ENCODE measurements at places on chromosomes 5 and 9. TPM values are rescaled to one million over a fixed set of nuclear protein-coding genes. Genes with fewer than 3 reads are reported as not detected.

DNA sequence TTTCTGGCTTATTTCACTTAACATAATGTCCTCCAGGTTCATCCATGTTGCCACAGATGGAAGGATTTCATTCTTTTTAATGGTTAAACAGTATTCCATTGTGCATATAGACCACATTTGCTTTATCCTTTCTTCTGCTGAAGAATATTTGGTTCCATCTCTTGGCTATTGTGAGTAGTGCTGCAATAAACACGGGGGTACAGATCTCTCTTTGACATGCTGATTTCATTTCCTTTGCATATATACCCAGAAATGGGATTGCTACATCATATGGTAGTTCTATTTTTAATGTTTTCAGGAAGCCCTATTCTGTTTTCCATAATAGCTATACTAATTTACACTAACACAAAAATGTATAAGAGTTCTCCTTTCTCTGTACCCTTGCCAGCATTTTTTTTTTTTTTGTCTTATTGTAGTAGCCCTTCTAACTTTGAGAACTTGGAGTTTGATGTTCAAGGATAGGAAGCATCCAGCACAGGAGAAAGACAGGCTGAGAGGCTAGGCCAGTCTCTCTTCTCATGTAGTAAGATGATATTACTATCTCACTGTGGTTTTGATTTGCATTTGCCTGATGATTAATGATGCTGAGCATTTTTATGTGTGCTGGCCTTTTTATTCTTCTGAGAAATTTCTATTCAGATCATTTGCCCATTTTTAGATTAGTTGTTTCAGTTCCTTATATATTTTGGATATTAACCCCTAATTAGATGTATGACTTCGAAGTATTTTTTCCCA, 592.2 kb upstream of the ZNF608 start:
- no peak for DNase-seq

CDH18 gene
- not detected for total RNA-seq

DNA sequence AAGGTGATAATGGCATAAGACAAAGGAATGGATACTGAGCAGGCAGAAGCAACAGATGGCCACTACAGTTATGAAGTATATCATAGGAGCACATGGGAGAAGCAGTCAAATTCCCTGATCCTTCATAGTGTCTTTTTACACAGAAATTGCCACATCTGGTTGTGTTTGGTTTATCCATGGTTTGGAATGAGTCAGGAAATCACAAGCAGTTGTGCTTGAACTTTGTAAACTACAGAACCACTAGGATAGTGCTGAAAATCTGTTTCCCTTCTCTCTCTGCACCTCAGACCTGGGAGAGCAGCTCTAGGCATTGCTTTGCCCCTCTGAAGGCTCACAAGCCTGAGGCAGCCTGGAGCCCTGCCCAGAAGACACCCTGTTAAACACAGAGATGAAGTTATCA, 134.0 kb downstream of the DMRT2 start:
- no peak for DNase-seq

- DNase-seq: no peak
These were observed 316.2 kb downstream of the ARL15 start for GRCh38 chr5:53994148-53994547.

DNA sequence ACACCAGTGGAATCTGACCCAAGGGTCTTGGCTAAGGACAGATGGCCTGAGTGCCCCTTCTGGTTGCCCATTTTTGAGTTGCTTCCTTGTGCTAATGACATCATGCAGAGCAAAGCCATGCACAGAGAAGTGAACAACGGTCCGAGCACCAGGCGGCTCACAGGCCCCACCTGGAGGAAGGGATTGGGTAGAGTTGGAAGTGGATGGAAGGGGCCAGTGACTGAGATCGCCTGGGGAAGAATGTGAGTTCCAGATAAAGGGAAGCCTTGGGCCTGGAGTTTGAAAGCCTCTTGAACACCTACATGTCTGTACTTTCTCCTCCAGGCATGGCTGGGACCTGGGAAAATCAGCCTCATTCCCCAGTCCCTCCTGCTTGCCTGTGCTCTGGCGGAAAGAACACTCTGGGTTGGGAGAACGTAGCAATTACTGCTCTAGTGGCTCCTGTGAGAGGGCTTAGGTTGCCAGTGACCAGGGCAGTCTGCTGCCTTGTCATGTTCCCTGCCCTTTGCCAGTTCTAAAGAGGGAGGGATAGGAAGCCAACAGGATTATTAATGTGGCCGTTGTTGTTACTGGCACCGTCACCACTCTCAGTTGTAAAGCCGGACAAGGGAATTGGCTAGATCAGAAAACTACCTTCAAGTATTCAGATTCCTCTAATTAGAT, 62.5 kb upstream of the PTPN3 start:
- DNase-seq: no peak

DNA sequence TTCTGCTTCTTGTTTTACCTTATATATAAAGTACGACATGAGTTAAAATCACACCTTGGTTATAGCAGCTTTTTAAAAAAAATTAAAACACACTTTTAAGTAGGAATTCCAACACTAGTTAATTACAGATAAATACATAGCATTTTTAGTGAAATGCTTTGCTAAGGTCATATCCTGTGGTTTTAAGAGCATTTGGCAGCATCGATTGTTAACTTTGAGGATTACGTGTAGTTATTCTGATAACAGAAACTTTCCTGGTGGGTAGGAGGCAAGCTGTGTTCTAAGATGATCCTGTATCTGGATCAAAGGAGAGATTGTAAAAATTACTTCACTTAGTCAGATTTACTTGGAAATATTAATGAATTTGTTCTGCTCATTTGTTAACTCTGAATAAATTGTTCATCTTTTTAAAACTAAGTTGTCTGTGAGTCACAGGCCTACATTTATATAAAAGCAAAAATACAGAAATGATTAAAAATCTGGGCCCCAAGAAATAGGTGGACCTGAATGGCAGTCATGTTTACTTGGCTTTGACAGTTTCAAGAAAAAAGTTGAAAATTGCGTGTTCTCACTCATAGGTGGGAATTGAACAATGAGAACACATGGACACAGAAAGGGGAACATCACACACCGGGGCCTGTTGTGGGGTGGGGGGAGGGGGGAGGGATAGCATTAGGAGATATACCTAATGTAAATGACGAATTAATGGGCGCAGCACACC, 58.3 kb downstream of the TRIO start:
- no peak for DNase-seq

DNA sequence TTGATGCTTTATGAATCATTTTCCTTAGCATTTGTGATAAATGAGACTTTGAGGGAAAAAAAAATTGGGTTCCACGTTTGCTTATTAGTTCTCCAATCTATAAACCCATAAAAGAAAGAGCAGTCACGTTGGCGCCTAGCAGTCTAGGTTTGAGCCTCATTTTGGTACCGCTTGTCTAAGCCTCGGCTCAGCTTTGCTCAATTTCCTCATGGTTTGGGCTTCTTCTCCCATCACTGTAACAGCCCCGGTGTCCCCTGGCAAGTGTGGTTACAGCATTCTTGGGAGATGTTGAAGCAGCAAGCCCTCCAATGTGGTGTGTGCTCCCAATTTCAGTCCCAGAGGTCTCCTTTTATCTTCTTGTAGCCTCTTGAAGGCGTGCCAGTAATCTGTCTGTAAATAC, 578.4 kb downstream of the CDK5RAP2 start:
- no peak for DNase-seq

DNA sequence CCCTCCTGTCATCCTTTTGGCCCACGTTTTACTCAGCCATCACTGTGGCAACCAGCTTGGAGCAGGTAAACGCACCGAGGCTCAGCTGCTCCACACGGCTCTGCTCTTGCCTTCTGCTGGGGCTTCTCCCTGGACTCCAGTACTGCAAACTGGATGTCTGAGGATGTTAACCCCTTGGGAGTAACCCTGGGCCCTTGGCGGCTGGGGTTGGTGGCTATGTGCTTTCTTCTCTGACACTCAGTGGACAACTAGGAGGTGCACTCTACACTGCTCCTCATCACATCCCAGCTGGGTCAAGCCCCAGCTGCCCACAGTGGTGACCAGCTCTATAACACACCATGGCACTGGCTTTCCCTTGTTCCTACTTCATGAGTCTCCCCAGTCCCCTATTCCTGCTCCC, 12.2 kb upstream of the CYSTM1 start:
- no peak for DNase-seq

Data from activated T-cell treated with anti-CD3 and anti-CD28 coated beads, Interleukin-2, amount 50 U/mL, for 4 hours (primary cell).